Kasumi-1 (cell line): ENCODE measurements at places on chromosomes 11 and 22.

DNA sequence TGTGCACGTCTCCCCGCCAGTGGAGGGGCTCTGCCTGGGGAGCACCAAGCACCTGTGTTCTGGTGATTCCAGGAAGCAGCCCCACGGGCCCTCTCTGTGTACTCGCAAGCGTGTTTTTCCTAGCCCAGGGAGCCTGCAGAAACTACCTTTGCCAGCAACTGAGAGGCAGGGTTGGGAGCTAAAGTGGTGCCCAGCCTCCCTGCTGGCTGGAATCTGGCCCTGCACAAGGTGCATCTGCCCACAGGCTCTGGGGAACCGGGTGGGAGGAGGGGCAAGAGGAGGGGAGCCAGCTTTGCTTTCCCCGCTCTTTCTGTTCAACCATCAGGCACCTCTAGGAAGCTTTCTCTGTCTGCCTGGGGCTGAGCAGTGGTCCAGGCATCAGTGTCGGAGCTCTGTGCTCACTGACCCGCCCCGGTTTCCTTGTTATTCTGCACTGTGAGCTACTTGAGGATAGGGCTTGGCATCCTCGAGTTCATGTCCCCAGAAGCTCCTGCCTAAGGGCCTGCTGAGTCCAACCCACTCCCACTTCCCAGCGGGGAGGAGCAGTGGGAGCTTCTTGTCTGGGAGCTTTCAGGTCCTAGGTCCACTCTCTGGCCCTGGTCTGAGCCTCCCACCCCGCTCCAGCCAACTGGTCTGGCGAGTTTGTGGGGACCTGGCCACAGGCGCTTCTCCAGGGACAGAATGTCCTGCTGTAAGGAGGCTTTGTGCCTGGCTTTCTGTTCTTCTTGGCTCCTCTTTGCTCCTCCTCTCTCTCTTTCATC, 14.9 kb downstream of the DAGLA start:
- DNase-seq = no peak

GRCh38 chr22:44393066-44393465, 80.3 kb upstream of the SHISAL1 start:
- DNase-seq = no peak

- peak; percentile 61 for DNase-seq
Measured at GRCh38 chr11:11841116-11841722, 553 bp upstream of the USP47 start.

GRCh38 chr22:42801252-42802080, 55.6 kb downstream of the ARFGAP3 start:
- no peak for DNase-seq

DNA sequence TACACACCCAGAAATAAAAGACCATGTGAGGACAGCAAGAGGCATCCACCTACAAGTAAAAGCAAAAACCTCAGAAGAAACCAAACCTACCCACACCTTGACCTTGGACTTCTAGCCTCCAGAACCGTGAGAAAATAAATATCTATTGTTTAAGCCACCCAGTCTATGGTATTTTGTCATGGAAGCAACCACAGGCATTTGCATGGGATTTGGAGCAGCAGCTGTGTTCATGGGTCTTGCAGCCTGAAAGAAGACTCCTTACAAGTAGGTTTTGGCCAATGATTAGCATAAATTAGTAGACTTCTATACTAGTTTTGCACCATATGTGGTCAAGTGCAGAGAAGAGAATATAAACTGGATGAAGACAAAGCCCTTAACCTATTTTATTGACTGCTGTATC, 27.9 kb downstream of the FSHB start:
- no peak for DNase-seq

DNA sequence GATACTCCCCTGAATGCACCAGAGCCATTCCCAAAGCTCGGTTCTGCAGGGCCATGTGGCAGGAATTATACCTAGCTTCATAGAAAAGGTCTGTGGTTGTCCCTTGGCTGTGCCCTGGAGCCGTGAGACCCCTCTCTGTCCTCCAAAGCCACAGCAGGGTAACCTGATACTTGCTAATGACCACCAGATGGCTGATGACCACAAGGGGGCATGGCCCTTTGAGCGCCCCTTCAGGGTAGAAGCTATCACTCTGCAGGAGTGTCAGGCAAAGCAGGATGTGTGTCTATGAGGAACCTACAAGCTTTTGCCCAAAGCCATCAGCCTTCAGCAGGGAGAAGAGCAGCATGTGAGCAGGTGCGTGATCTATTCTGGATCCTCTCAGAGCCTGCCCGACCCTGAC, 95.3 kb downstream of the NTM start:
- DNase-seq = no peak

- DNase-seq = no peak
Measured at GRCh38 chr22:46657996-46658947, 38.1 kb downstream of the GRAMD4 start.

DNA sequence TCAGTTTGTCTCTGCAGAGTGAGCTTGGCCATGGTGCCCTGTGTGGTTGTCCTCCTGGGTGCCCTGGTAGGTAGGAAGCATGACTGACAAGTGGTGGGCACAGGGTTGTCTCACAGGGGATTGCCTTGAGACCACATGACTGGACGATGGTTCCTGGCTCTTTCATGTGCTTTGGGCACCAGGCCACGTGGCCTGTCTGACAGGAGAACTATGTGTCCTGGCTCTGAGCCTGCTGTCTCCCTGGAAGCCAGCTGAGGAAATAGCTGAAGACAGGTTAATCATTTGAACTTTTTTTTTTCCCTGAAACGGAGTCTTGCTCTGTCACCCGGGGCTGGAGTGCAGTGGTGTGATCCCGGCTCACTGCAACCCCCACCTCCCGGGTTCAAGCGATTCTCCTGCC, 93.2 kb downstream of the LDLRAD3 start:
- no peak for DNase-seq

DNA sequence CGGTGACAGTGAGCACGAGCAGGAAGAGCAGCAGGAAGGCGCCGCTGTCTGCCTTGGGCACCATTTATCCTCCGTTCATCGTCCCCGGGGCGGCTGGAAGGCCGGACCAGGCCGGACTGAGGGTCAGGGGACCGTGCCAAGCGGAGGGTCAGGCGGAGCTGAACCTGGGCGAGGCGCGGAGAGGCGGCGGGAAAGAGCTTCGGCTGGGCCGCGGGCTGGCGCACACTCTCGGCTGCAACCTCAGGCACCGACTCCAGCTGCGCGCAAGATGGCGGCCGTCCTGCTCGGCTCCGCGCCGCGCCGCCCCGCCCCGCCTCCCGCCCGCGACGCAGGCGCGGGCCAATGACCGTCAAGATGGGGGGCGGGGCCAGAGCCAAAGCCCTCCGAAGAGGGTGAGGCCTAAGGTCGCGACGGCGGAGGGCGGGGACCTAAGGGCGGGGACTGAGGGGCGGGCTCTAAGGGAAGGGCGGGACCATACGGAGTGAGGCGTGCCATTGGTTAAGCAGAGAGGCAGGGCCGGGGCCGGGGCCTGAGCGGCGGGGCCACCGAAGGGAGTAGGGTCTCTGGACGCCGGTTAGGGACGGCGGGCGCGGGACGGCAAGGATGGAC, at the start of gene DGCR2:
TSS of gene DGCR2 (minus strand) at position 270 of the 609 bp plus-strand sequence. CDS start at position 64, 206 bp downstream.
- peak; percentile 89 for DNase-seq

- peak; percentile 98 for DNase-seq
Measured at GRCh38 chr11:72613977-72614376, 60.2 kb downstream of the PDE2A start.
